ENCODE measurements at places on chromosomes 6 and 20.

- DNase-seq = no peak
These were observed 20.3 kb upstream of the TENT5A start for GRCh38 chr6:81772741-81773140.

GRCh38 chr6:124881898-124882578 lies 80.2 kb upstream of the RNF217 start:
- no peak for DNase-seq

GRCh38 chr20:50294164-50295088 lies 103.8 kb downstream of the CEBPB start:
- no peak for DNase-seq

DNA sequence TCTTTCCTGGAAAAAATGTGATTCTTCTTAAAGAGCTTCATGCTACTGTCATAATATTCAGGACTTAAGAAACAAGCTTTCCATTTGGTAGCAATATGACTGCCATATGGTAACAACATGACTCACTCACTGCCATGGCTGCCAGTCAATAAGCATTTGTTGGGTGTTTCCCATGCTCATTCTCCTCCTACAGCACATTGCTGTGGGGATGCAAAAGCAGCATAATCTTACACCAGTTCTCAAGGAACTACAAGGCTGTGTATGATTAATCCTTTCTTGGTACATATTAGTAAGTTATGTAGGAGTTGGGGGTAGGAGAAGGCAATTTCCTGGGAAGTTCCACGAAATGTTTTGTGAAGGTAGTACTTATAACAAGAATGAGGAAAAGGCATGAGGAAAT lies 76.7 kb downstream of the CEP162 start:
- DNase-seq = no peak

DNA sequence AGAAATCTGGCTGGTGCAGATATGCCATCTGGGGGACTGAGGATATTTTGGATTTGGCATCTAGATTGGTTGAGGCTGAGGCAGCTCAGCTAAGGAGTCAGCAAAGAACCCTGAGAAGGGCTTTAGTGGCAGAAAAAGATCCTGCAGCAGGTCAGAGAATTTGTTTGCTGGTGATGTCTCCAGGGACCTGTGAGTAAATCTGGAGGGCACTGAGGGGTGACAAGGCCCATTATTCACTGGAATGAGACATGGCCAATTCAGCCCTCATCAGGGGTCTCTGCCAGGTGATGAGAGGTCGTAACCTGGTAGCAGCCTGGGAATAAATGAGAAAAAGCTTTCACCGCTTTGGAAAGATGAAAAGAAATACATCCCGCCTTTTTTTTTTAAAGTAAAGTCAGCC lies 118.3 kb upstream of the FBXL4 start:
- DNase-seq = no peak

DNA sequence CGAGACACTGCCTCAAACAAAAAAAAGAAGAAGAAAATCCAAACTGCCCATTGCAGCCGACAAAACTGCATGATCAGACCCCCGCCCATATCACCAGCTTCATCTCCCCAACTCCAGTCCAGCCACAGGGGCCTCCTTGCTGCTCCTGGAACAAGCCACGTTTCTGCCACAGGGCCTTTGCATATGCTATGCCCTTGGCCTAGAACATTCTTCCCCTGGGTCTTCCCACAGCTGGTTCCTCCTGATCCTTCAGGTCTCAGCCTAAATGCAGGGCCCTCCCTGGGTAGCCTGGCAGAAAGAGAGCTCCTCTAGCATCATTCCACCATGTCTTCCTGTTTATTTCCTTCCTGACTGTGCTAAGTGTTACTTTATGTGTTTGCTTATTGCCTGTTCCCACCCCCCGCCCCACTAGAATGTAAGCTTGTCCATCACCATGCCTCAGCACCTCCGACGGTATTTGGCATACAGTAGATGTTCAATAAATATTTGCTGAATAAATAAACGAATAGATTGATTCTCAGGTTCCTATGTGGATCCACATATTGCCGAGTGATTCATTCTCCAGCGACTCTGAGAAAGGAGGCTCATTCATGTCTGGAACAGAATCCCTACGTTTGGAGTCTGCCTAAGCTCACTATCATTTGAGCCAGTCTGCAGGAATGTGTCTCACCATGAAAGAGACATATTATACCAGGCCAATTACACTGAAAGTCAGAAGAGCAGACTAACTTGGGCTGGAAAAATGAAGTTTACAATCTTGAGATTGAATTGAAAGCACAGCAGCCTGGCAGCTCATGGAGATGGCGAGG lies 56.1 kb downstream of the NFATC2 start:
- no peak for DNase-seq

DNA sequence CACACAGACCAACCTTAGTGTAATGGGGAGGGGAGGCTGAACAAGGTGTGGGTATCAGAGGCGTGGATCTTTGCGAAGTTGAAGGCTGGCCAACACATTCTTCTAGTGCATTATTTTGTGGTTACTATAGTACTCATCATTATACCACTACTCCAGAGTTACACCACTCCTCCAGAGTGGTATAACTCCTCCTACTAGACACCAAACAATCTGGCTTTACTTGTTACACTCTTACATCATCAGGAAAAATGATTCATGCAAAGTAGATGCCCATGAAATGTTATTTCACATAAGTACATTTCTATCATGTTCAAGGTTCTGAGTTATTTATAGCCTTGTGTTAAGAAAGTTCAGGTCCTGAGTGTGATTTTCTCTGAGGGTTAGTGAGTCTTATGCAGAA lies 443.1 kb upstream of the OPRM1 start:
- DNase-seq = no peak

DNA sequence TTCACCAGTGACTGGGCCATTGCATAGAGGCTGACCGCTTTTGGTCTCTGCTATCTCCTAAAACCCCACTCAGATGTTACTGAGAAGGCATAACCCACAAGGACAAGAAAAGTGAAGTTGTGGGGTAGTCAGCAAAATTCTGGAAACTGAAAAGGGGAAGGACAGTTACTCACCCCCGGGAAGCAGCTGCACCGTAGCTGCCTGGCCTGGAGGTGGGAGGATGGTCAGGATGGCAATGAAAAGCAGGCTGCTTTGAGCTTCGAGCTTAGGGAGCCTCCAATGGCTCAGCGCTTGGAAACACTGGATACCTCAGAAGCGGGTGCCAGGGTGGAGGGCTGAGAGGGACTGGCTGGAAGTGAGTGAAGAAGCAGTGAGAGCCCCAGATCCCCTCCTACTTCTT lies 56.0 kb downstream of the KCNK5 start:
- DNase-seq = no peak

DNA sequence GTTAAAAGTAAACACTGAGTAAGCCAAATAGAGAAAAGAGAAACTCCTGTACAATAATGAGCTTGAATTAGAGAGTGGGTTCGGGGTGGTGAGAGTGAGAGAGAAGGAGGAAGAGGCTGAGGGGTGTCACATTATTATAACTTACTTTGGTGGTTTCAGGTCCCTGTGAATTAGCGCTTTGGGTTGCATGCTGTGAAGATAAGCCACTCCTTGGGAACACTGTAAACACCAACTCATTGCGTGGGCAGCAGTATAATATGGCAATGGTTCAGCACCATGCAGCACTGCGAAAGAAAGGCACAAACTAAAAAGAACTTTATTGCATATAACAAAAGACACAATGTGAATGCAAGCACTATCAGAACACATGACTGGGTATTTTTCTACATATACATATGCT lies 26.9 kb downstream of the MAP3K7 start:
- DNase-seq = no peak

DNA sequence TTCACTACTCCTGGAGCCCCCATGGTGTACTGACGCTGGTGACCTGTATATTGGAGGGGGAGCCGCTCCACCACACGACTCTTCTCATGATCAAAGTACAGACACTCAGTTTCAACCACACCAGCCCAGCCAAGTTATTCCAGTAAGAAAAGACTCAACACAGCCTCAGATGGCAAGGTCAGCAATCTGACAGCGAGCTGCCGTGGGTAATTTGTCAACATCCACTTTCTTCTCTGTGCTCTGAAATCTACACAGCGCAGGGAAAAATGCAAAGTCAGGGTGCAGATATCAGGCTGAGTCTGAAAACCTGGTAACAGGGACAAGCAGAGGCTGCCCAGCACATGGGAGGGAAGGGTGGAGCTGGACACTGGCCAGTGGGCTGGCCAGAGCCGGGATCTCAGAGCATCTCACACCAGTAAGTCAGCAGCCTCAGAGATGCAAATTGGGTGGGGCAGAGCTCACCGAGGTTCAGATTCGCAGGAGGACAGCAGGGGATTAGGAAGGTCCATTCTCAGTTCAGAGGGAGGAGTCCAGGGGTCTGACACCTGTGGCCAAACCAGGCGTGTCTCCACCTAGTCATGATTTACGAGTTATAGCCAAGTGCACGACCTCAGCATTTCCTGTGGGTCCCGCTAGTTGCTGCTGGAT lies 44.5 kb upstream of the RPS6KA2 start:
- DNase-seq = no peak

DNA sequence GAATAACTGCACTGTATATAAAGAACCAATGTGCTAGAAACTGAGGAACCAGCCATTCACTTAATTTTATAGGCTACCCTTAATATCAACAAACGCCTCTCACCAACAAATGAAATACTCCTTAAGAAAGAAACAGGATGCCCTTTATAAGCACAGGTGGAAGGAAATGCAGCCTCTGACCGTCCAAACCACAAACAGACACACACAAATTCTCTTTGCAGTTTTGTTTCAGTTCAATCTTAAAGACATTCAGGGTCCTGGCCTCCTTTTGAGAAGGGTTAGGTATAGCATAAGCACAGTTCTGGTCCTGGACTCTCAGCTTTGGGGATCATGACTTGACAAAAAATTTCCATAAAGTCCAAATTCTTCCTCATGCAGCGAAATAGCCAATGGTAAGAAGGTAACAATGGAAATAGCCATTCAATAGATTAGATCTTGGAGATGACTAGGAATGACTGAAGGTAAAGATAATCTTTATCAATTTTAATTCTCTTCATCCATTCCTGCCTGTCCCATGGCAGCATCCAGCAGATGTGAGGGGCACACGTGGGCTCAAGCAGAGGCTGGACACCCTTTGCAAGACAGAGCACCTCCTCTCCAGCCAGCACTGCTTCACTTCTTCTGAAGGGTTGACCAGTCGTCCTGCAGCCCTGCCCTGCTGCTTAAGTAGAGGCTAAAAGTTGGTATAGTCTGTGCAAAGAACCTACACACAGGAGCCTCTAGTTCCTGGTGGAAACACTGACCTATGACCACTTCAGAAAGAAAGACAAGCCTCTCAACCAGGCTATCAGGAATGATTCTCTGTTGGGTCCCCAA lies 123.9 kb downstream of the CD83 start:
- no peak for DNase-seq

GRCh38 chr6:40755046-40755681 lies 168.0 kb upstream of the LRFN2 start:
- DNase-seq = no peak

DNA sequence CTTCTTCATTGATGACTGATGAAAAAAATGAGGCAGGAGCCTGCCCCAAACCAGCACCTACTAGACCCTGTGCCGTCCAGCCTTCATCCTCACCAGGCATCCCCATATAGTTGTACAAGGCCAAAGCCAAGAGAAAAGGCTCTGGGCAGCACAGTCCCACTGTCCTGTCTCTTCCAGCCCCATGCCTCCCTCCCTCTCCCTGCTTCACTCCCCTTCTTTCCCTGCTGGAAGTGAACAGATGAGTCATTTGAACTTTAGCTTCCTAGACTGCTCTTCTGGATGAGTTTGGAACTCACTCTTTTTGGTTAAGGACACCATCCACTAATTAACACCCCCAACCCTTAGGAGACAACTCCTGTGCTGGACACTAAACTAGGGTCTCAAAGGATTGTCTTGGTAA lies 235.2 kb downstream of the LRFN2 start:
- no peak for DNase-seq

DNA sequence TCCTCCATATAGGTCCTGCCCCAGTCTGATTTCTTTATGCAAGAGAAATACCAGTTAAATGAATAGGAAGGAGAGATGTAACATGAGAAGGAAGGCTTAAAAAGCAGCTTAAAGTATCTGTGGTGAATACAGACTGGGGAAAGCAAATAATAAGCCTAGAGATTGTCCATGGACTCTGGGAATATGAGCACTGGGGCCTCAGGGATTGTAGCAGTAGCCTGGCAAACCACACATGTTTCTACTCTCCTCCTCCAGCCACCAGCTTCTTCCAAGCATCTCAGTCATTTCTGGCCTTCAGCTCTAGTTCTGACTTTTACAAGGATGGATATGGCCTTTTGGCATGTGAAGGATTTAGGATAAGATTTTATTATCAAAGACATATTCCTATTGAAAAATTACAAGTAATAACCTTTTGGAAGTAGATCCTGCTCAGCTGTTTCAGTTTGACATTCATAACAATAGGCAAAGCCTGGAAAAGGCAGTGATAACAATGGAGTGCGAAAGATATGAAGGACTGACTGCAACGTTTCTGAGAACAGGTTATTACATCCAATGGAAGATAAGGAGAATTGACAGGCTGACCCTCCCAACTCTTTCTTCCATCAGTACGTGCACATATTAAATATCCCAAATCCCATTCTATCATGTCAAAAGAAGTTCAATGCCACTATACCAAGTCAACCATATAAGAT lies 41.6 kb downstream of the CYP39A1 start:
- DNase-seq = no peak

GRCh38 chr6:157967486-157967885 lies 14.2 kb upstream of the SYNJ2 start:
- no peak for DNase-seq

GRCh38 chr6:25192590-25193459 lies 86.3 kb upstream of the CARMIL1 start:
- DNase-seq = no peak

DNA sequence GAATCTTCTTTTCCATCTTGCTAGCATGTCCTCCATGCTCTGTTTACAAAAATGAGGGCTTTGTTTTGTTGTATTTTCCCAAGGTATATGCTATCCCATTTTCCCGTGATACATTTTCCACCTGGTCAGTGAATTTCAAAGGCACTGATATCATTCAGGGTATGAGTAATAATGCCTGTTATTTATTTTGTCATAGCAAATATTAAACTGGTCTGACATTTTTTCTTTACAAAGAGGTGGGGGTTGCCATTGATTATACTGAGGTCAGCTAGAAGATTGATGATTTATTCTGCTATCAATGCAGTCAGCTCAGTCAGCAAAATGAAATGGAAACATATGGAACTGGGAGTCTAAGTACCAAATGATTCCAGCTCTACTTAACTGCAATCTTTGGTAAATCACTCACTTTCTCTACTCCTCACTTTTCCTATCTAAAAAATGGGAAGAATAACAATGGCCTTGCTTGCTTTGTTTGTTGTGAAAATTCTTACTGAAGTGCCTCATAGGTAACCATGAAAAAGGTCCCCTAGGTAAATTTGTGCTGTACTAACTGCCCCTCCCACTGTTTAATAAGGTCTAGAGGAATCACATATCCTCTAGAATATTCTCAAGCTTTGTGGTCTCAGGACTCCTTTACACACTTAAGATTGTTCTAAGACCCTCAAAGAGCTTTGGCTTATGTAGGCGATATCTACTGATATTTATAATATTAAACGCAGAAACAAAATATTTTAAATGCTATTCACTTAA lies 64.0 kb downstream of the ARHGAP18 start:
- DNase-seq = no peak

DNA sequence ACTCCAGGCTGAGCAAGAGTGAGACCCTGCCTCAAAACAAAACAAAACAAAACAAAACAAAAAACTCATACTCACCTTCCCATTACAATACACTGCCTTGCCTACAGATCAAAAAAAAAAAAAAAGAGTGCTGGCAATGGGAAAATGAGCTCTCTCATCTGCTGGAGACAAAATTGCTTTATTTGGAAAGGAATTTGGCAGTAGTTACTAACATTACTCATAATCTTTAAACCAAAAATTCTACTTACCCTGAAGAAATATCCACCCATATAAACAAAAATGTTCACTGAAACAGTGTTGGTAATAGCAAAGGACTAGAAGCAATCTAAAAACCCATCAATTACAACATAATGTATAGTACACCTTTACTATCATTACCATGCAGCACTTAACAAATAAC lies 120.4 kb downstream of the RNGTT start:
- no peak for DNase-seq
